CD4-positive, CD25-positive, alpha-beta regulatory T cell (primary cell): ENCODE measurements at places on chromosomes 4 and X.

DNA sequence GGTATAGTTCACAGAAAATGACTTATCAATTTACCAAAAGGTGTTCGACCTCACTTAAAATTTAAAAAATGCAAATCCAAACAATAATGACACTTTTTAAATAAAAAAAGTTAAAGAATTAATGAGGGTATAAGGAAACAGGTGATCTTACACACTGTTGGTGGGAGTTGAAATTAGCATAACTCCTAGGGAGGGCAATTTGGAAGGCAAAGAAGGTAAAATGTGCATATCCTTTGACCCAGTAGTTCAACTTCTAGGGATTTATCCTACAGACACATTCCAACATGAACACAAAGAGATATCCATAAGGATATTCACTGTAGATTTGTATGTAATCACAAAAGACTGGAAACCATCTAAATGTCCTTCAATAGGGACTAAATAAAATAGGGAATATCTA is 143.8 kb upstream of the DGKK start:
- H3K36me3 ChIP-seq: no peaks in the 10 kb centered on the region
- DNase-seq: no peak
- H3K27me3 ChIP-seq: peaks cover 2% of the 10 kb centered on the region
- H3K4me1 ChIP-seq: no peaks in the 10 kb centered on the region
- H3K4me3 ChIP-seq: no peak overlapping the region

- H3K36me3 ChIP-seq: no peaks in the 10 kb centered on the region
- DNase-seq: no peak
- no peaks in the 10 kb centered on the region for H3K27me3 ChIP-seq
- no peak overlapping the region for H3K4me3 ChIP-seq
- H3K4me1 ChIP-seq: no peaks in the 10 kb centered on the region
- no peak overlapping the region for H3K27ac ChIP-seq
These were observed 21.5 kb downstream of the SLC9A7 start for GRCh38 chrX:46737462-46737861.

- H3K27me3 ChIP-seq: no peaks in the 10 kb centered on the region
- H3K36me3 ChIP-seq: no peaks in the 10 kb centered on the region
- H3K27ac ChIP-seq: no peak overlapping the region
- no peaks in the 10 kb centered on the region for H3K4me1 ChIP-seq
- no peak for DNase-seq
These were observed 142.6 kb upstream of the PPARGC1A start for GRCh38 chr4:24032371-24032989.

- DNase-seq: no peak
- no peak overlapping the region for H3K4me3 ChIP-seq
- no peaks in the 10 kb centered on the region for H3K36me3 ChIP-seq
- no peaks in the 10 kb centered on the region for H3K27me3 ChIP-seq
- H3K27ac ChIP-seq: no peak overlapping the region
- H3K4me1 ChIP-seq: no peaks in the 10 kb centered on the region
These were observed 227.6 kb upstream of the PPP1R2C start for GRCh38 chrX:43005561-43005960.

DNA sequence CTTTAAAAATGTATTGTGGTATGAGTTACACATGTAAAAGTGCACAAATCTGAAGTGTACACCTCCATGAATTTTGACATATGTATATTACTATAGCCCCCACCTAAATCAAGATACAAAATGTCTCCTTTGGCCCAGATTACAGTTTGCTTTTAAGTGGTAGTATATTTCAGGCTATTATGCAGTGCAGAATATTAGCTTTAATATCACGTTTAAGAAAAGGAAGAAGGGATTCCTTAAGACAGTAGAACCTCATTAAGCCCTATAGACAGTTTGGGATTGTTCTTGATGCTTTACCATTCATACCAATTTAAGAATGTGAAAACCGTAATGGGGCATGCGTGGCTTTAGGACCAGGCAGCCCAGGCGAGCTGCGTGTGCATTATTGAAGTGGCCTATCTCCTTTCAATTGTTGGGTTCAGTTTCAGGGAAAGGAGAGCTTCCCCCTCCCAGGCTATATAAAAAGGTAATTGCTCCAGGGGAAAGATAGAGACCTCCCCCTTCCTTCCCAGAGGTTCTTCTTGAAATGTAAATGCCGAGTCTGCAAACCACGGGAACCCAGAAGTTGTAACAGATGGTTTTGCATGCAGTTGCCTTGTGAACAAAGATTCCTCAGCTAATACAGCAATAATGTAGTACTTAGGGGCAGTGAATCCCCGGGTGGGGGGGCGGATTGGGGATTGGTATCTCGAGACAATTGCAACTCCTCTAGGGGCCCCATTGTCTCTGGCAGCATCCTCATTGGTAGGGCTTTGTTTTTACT is 106.1 kb downstream of the UCHL1 start:
- no peak overlapping the region for H3K4me3 ChIP-seq
- H3K36me3 ChIP-seq: no peaks in the 10 kb centered on the region
- no peaks in the 10 kb centered on the region for H3K4me1 ChIP-seq
- no peak for DNase-seq
- peaks cover 13% of the 10 kb centered on the region for H3K27me3 ChIP-seq
- H3K27ac ChIP-seq: no peak overlapping the region

- H3K27ac ChIP-seq: no peak overlapping the region
- no peaks in the 10 kb centered on the region for H3K4me1 ChIP-seq
- H3K36me3 ChIP-seq: no peaks in the 10 kb centered on the region
These were observed 195.8 kb downstream of the PDHA2 start for GRCh38 chr4:96035727-96036126.

DNA sequence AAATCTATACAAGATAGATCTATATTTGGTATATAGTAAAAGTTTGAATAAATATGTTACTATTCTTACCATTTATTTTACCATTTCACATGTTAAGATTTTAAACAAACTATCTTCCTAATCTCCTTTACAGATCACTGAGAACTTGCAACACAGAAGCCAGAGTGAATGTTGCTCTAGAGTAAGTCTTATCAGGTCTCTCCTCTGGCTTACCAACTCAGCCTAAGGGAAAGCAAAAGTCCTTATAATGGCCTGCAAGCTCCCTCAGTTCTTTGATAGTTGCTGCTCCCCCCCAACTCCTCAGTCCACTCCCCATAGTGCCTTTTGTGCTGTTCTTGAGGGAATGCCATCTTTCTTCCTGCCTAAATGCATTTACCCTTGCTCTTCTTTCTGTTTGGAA is 25.7 kb upstream of the SLC7A11 start:
- no peaks in the 10 kb centered on the region for H3K27me3 ChIP-seq
- DNase-seq: no peak
- H3K36me3 ChIP-seq: no peaks in the 10 kb centered on the region
- no peak overlapping the region for H3K4me3 ChIP-seq
- no peak overlapping the region for H3K27ac ChIP-seq
